Stimulated activated naive B cell treated with anti-CD40 and anti-IgM and Interleukin-4, amounts not matched to agents 10 μg/mL and 1 μg/mL and 100 μg/mL, for 72 hours (primary cell): ENCODE measurements at places on chromosomes 2 and 18.

GRCh38 chr18:55932675-55933074 is 344.7 kb upstream of the TCF4 start:
- no peak for DNase-seq

- no peak for DNase-seq
These were observed 33.7 kb upstream of the IL1R2 start for GRCh38 chr2:101958061-101958460.

DNA sequence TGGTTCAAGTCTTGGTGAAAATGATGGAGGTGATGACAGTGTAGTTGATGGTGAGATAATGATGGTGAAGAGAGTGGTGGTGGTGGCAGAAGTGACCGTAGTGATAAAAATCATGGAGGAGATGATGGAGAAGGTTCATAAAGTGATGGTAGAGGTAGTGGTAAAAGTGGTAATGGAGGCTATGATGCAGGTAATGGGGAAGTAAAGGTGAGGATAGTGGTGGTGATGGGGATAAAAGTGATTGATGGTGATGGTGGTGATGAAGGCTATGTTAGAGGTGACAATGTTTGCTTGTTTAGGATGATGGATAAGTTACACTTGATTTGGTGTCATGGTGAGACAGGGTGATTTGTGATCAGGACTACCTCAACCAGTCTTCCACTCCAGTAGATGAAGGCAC is 268.9 kb downstream of the DYSF start:
- DNase-seq, result no peak

GRCh38 chr2:54879598-54880332 is 156.3 kb downstream of the EML6 start:
- no peak for DNase-seq

DNA sequence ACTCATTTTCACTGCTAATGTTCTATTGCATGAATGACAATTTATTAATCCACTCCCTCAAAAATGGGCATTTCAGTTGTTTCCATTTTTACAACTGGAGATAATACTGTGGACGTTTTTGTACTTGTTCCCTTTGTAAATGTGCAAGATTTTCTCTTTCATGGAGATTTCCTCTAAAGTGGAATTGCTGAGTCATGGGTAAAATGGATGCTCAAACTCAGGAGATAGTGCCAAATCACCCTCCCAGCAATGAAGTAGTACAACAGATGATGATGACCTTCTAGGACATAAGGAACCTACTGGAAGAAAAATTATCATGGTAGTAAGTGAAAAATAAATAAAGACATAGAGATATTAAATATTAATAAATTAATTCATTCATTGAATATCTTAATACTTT is 460.8 kb upstream of the CHST9 start:
- DNase-seq, result no peak

- no peak for DNase-seq
These were observed 243.0 kb downstream of the ZNF407 start for GRCh38 chr18:74840492-74841167.

DNA sequence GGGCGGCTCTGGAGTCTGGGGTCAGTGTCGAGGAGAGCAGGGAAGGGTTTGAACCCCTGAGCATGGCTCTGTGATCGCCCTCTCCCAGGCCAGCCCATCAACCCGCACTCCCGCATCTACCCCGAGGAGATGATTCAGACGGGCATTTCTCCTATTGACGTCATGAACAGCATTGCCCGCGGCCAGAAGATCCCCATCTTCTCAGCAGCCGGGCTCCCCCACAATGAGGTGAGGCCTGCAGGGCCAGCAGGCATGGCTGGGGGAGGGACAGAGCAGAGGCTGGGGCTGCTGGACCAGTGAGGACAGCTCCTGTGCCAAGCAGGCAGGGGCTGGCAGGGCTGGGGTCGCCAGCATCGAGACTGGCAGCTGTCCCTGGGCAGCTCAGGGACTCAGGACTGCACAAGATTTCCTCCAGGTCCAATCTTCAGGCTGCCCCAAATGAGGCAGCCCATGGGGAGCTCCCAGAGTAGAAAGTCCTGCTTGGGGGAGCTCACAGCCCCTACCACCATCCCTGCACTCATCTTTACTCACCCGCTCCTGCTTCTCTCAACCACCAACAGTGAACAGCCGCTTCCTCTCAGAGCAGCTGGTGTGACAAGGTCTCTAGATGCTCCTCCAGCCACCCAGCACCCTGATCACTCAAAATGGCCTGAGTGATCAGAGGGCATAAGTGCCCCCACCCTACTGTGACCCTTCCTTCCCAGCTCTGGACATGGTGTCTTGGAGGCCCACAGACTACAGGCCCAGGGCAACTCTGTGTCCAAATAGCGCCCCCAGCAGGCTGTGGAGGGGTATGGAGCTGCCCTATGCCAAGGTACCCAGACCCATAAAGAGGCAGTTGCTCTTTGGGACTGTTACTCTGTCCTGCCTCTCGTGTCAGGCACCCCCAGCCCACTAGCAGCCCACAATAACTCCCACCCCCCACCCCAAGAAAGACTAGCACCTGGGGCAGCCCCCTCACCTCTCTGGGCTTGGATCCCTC is 18.3 kb upstream of the ANKRD53 start:
- DNase-seq, result no peak

DNA sequence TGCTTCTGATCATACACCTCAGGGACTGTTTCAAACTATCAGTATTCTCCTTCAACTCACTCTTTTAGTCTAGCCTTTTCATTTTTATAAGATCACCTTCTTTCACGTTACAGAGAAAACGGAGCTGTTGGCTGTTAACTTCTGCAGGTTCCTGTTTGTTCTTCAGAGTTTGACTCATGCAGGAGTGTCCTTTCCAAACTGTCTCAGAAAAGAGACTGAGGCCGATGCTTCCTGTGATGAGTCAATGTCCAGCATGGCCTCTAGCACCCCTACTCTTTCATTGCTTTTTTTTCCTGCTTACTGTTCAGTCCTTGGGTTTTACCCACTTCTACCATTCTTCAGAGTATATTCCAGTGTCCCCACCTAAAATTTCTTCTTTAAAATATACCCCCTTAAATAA is 240.8 kb upstream of the RGPD4 start:
- DNase-seq, result no peak
